Activated T-helper 1 cell treated with anti-CD3 and anti-CD28 coated beads, Interleukin-2, amount 50 U/mL, for 16 hours (primary cell): ENCODE measurements at places on chromosomes 13 and 19.

- DNase-seq: no peak
These were observed 10.4 kb downstream of the GPR42 start for GRCh38 chr19:35381318-35381717.

DNA sequence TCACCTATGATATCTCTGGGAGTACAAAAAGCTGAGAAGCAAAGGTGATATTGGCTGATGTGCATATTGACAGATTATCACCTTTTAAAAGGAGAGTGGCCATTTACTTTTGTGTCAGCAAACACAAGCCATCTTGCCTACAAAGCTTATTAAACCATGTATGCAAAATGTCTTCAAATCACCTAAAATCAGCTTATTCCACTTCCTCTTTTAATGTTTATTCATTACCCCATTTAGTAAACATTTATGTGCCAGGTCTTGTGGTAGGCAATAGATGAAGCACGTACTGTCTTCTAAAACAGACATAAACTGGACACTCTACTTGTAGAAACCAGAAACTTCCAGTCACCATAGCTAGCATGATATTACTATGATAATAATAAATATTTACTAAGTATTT is 354.6 kb downstream of the RBM26 start:
- no peak for DNase-seq

GRCh38 chr19:5292822-5293611 is 47.6 kb downstream of the PTPRS start:
- DNase-seq: no peak

- DNase-seq: no peak
These were observed 54.0 kb upstream of the TNFRSF19 start for GRCh38 chr13:23516190-23516589.

DNA sequence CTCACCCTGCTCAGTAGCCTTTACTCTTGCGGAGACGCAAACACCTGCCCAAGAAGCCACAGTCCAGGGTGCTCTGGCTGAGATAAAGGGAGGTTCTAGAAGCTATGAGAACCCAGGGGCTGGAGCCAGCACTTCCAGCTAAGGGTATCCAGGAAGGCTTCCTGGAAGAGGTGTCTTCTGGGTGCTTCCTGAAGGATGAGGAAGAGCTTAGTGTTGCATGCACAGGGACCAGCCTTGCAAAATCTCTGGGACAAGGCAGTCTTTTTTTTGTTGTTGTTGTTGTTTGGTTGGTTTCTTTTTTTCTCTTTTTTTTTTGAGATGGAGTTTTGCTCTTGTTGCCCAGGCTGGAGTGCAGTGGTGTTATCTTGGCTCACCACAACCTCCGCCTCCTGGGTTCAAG is 20.6 kb downstream of the MYBPC2 start:
- DNase-seq: no peak

GRCh38 chr19:46812977-46813838 is 24.8 kb upstream of the SLC1A5 start:
- no peak for DNase-seq

DNA sequence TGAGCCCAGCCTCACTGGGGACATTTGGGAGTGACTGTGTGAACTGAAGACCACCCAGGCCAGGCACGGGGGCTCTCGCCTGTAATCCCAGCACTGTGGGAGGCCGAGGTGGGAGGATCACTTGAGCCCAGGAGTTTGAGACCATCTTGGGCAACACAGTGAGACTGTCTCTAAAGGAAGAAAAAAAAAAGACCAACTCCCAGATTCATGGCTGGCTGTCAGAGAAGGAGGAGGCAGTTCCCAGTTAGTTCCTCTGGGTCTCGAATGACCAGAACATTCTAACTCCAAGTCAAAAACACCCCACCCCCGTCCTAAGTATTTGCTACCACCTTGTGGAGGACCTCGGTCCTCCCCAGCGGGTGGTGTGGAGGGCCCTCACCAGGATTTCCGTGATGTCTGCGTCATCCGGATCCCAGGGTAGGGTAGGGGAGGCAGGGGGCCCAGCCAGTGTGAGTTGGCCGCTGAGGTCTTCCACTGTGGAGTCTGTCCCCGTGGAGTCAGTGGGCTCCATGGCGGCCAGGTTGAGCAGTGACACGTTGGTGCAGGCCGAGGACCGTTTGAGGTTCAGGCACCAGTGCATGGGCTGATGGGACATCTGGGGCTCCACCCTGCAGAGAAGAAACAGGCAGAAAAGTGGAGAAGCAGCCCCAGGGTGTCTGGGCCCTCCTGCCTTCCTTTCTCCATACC is 1.3 kb downstream of the TSKS start:
- DNase-seq: no peak

GRCh38 chr13:23608701-23609413 is 38.6 kb downstream of the TNFRSF19 start:
- DNase-seq: no peak

- no peak for DNase-seq
These were observed 22.0 kb downstream of the POSTN start for GRCh38 chr13:37576601-37577000.

GRCh38 chr13:31046711-31047279 is 114.3 kb downstream of the TEX26 start:
- no peak for DNase-seq

- no peak for DNase-seq
These were observed 201.3 kb downstream of the POU4F1 start for GRCh38 chr13:78401873-78402707.

DNA sequence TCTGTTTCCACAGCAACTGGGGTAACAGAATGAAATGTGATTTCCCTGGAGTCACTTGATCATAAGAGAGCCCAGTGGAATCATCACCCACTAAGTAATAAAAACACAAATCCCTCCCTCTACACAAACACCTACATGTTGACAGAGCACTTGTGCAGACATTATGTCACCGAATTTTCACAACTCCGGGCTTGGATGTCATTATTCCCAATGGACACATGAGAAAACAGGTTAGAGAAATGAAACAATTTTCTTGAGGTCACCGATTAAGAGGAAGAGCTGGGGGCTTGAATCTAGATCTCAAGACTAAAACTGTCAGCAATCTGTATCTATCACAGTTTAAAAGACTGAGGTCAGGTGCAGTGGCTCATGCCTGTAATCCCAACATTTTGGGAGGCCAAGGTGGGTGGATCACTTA is 3.1 kb downstream of the XRCC1 start:
- DNase-seq: no peak

GRCh38 chr13:34591129-34591528 is 350.9 kb upstream of the NBEA start:
- DNase-seq: no peak

GRCh38 chr19:11293433-11294389 is 2.2 kb upstream of the TSPAN16 start:
- DNase-seq: peak; percentile 55

- DNase-seq: peak; percentile 49
These were observed 10.4 kb upstream of the JUND start for GRCh38 chr19:18291590-18292461.

DNA sequence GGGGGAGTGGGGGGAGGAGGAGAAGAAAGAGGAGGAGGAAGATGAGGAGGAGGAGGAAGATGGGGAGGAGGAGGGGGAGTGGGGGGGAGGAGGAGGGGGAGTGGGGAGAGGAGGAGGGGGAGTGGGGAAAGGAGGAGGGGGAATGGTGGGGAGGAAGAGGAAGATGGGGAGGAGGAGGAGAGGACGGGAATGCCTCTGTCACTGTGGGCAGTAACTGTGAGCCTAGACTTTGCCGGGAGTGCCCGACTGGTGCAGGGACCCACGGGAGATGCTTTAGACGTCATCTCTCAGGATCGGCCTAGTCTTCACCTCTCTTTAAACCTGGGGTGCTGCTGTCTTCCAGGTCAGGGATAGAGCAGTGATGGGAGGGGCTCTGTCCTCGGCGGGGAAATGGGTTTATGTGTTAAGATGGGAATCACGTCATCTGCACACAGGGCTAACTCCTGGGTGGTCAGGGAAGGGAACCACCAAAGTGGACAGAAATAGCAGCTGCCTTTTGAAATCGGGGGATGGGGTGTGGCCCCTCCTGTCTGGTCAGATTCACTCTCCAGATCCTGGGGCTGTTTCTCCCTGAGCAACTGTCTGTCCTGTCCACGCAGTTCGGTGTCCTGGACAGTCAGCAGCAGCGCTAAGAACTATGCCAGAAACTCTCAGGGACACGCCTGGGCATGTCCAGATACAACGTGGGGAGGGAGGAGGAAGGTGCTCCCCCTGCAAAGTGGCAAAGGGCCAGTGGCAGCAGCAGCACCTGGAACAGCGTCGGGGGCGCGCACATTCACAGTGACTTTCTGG is 26.9 kb downstream of the GAS6 start:
- no peak for DNase-seq

- DNase-seq: peak; percentile 39
These were observed 1.5 kb downstream of the TCF3 start for GRCh38 chr19:1650650-1651567.

- no peak for DNase-seq
These were observed 14.2 kb downstream of the PTGER1 start for GRCh38 chr19:14460935-14461334.

GRCh38 chr19:46133101-46133627 is 8.7 kb upstream of the IGFL3 start:
- no peak for DNase-seq

DNA sequence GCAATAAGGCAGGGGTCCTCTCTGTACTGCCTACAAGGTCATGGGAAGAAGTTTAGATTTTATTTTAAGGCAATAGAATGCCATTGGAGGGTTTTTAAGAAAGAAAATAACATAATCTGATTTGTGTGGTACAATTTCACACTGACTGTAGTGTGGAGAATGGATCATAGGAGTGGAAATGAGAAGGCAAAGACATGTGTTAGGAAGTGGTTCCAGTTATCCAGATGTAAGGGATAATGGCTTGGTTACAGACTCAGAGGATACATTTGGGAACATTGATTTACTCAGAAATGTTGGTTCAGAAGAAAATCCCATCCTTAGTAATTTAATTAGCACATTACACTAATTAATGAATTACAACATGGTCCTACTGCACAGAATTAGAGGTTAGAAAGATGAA is 788.2 kb downstream of the SLITRK5 start:
- no peak for DNase-seq

GRCh38 chr19:7926021-7926726 is at the start of gene CTXN1:
Gene CTXN1, minus strand, starts transcription at chr19:7926135. Its CDS starts 597 bp downstream, at chr19:7925538.
- DNase-seq: peak; percentile 65

DNA sequence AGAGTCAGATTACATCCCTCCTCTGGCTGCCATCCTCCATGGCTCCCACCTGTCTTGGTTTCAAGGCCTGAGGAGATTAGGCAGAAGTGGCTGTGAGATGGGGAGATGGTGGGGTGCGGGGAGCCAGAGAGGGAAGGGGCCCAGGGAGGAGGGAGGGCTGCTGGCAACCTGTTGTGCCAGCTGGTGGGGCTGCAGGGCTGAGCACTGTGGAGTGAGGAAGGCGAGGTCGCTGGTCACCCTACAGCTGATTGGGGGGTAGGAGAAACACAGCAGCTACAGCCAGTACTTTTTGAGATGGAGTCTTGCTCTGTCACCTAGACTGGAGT is 48.3 kb downstream of the CD320 start:
- no peak for DNase-seq

- DNase-seq: no peak
These were observed 157.5 kb downstream of the RGCC start for GRCh38 chr13:41614671-41615527.

- no peak for DNase-seq
These were observed 93.6 kb downstream of the DPF1 start for GRCh38 chr19:38130399-38130798.

DNA sequence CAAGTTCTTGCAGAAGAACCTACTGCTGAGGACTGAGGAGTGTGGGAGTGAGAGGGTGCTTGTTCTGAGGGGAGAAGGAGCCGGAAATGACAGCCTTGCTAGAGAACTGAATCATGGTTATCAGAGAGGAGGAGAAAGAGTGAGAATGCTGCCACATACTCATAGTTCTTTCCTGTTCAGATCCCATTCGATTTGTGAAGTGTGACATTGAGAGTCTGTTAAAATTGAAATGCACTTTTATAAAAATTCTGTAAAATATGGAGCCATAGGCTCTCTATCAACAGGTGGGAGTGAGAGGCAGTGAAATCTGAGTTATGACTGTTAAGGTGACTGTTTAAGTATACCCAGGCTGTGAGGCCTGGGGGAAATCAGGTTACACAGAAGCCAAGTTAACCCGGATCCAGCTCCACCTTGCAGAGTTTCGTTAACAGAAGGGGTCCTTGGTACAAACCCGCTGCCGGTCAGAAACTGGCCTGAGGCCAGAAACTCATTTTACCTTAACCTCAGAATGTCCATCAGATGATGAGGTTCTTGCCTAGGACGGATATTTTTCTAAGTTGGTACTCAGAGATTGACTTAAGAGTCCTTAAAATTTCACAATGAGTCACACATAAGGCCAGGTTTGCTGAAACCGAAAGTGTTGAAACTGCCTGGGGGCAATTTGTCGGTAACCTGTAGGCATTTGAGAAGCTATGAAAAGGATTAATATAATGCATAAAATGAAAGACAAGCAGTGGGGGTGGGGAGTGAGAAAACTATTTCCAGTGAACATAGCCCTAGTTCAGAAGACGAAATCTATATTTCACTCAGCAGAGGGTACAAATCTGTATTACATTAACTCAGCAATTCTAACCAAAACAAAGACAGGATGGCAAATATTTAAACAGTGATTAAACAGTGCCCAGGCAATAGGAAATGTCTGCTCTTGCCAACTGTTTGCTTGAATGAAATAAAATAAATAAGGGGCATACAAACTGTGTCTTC is 350.5 kb downstream of the KCNRG start:
- no peak for DNase-seq

GRCh38 chr13:65336087-65336749 is 1893.9 kb downstream of the PCDH9 start:
- DNase-seq: no peak

DNA sequence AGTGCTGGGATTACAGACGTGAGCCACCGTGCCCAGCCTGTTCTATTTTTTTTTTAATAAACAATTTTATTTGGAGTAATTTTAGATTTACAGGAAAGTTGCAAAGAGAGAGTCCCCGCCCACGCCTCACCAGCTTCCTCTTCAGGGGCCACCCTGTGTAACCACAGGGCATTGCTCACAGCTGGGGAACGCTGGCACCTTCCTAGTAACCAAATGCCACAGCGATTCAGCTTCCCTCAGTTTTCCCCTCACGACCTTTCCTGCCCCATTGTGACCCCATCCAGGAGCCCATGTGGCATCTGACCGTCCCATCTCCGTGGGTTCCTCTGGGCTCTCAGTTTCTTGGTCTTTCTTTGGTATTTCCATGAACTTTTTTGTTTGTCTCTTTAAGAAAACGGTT is 83.9 kb downstream of the GNG7 start:
- peak; percentile 59 for DNase-seq
